Large intestine (tissue), 12 donors: ENCODE measurements at places on chromosomes 16 and 17. TPM values are rescaled to one million over a fixed set of nuclear protein-coding genes. Genes with fewer than 3 reads are reported as not detected.
A peak's percentile ranks its signal among the peaks of the same experiment; 100 is the strongest.

- no peak for DNase-seq
- peaks cover 11% of the 10 kb centered on the region for H3K4me1 ChIP-seq
- no peak overlapping the region for H3K27ac ChIP-seq
Observed at GRCh38 chr16:51407199-51407598, 256.1 kb upstream of the SALL1 start.

- H3K27me3 ChIP-seq, result no peaks in the 10 kb centered on the region
- peaks cover 45% of the 10 kb centered on the region for H3K4me1 ChIP-seq
- no peak overlapping the region for H3K4me3 ChIP-seq
Observed at GRCh38 chr17:17073030-17073564, 30.8 kb downstream of the MPRIP start.

- H3K4me1 ChIP-seq, result no peaks in the 10 kb centered on the region
- no peaks in the 10 kb centered on the region for H3K36me3 ChIP-seq
Observed at GRCh38 chr16:72604375-72604774, 432.4 kb upstream of the PMFBP1 start.

GRCh38 chr17:2894782-2895181, 98.5 kb downstream of the RAP1GAP2 start:
- H3K4me1 ChIP-seq, result peaks cover 33% of the 10 kb centered on the region
- no peaks in the 10 kb centered on the region for H3K36me3 ChIP-seq
- H3K27ac ChIP-seq, result peak overlapping the region; percentile 81
- DNase-seq, result peak; percentile 88
- peak overlapping the region; percentile 30 for H3K4me3 ChIP-seq
- H3K27me3 ChIP-seq, result no peaks in the 10 kb centered on the region

GRCh38 chr17:1055751-1056645, 59.1 kb downstream of the TIMM22 start:
- no peak overlapping the region for H3K27ac ChIP-seq
- no peak overlapping the region for H3K4me3 ChIP-seq
- DNase-seq, result no peak
- no peaks in the 10 kb centered on the region for H3K4me1 ChIP-seq

- H3K4me3 ChIP-seq, result no peak overlapping the region
- no peak overlapping the region for H3K27ac ChIP-seq
- H3K4me1 ChIP-seq, result no peaks in the 10 kb centered on the region
- no peaks in the 10 kb centered on the region for H3K36me3 ChIP-seq
Observed at GRCh38 chr16:49415083-49415482, 41.5 kb downstream of the C16orf78 start.

GRCh38 chr17:39954876-39955275, 7.9 kb upstream of the GSDMA start:
- H3K27me3 ChIP-seq, result no peaks in the 10 kb centered on the region
- no peak overlapping the region for H3K27ac ChIP-seq
- no peaks in the 10 kb centered on the region for H3K36me3 ChIP-seq
- H3K4me1 ChIP-seq, result peaks cover 7% of the 10 kb centered on the region
- DNase-seq, result no peak
- H3K4me3 ChIP-seq, result no peak overlapping the region

DNA sequence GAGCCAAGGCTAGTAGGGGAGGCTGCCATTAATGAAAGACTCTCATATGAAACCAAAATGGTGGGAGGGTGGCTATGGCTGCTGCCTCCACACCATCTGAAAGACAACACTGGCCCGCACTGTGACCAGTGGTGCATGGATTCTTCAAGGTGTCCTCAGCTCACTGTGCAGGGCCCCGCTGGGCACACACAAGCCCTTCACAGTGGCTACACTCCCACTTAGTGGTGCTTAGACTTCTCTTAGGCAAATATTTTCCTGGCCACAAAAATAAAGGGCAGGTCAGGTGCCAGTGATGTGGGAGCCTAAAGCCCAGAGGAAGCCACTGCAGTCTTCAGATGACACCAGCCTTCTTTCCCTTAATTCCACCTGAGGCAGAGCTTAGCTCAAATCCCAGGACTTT, 38.1 kb upstream of the IRX3 start:
- no peak overlapping the region for H3K4me3 ChIP-seq
- DNase-seq, result no peak
- H3K27ac ChIP-seq, result no peak overlapping the region
- peaks cover 21% of the 10 kb centered on the region for H3K27me3 ChIP-seq

DNA sequence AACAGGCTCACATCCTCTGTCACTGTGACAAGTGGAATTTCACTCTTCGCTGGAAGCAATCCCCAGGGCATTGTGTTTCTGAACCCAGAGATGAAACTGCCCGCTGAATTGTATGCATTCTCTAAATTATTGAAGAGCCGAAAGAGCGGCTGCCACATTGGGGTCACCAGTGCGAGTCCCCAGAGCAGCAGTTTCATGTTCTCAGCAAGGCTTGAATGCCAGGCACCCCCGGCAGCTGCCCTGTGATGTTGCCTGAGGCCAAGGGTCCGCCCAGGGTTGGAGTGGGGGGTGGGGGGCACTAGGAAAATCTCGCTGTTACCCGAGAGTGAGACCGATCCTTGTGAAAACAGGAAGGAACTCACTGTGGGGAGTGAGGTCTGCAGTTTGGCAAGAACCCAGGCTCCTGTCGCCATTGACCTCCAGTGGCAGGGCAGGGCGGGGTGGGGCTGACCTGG, 20.7 kb upstream of the BCAR1 start:
- H3K27ac ChIP-seq, result no peak overlapping the region
- DNase-seq, result no peak
- H3K4me3 ChIP-seq, result no peak overlapping the region
- H3K27me3 ChIP-seq, result no peaks in the 10 kb centered on the region

DNA sequence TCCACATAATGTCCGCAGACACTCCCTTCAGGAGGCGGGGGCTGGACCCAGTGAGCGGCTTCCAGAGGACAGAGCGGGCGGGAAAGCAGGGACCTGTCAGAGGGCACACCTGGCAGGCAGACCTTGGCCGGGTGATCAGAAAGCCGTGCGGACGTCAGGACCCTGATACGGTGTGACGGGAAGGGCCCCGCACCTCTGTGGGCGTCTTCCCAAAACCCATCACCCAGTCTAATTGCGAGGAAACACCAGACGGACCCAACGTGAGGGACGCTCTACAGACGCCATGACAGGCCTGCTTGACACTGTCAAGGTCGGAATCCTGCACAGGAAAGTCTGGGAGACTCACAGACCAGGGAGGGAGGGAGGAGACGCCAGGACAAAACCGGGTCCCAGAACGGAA, 8.4 kb downstream of the LMF1 start:
- H3K4me3 ChIP-seq, result no peak overlapping the region
- H3K27ac ChIP-seq, result no peak overlapping the region
- H3K36me3 ChIP-seq, result peaks cover 9% of the 10 kb centered on the region
- no peaks in the 10 kb centered on the region for H3K27me3 ChIP-seq
- no peaks in the 10 kb centered on the region for H3K4me1 ChIP-seq

DNA sequence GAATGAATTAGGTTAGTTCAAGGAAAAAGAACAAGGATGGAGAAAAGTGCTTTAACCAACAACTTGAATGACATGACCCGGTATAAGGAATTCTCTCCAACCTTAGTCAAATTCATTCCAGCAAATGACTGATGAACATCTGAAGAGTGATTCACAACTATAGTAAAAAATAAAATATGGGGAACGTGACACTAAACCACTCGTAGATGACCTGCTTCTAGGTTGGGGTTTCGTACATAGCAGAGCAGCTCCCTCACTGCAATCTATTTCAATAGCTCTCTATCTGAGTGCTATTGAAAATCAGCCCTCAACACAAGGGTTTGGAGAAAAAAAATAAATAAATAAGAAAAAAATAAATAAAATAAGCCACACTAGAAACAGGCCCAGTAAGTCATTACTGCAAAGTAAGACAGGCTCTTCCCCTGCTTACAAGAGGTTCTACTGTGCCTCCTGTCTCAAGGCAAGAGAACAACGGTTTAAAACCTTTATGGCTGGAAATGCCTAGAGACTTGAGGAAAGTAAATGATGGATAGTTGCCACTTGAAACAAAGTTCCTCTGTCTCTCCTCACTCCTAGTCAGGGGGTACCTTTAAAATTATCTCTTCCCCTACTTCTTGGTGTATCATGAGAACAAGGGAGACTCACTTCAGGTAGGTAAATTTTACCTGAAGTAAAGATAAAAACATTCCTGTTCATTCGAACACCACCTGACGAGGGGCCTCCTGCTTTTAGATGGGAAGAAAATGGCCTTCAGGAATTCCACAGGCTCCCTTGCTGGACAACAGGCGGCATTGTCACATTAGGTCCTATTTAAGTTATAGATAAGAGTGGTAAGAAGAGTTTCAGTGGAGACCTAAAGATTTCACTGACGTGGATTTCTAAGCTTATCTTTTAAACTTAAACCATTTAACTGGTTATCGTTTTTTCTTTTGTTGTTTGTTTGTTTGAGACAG, 20.5 kb downstream of the COG7 start:
- H3K36me3 ChIP-seq, result peaks cover 47% of the 10 kb centered on the region
- DNase-seq, result no peak

- peaks cover 28% of the 10 kb centered on the region for H3K4me1 ChIP-seq
- peak overlapping the region; percentile 76 for H3K4me3 ChIP-seq
- H3K27me3 ChIP-seq, result peaks cover 9% of the 10 kb centered on the region
Observed at GRCh38 chr16:85902366-85903155, 3.6 kb downstream of the IRF8 start.

DNA sequence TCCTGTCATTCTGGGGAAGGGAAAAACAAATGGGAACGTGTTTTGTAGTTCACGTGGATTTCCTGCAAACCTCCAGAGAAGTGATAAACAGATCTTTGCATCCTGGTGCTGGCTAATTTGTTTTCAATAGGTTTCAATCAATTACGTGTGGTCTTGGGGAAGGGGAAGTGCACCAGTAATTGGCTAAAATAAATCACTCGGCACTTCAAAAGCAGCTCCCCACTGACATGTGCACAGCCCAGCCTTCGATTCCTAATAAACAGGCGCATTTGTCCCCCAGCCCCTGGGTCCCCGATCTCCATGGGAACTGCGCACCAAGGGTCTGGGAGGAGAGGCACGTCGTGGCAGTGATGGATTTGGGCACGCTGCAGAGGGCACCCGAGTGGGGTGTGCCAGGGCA, 112.9 kb upstream of the GSE1 start:
- peaks cover 3% of the 10 kb centered on the region for H3K36me3 ChIP-seq
- no peaks in the 10 kb centered on the region for H3K4me1 ChIP-seq
- no peaks in the 10 kb centered on the region for H3K27me3 ChIP-seq

DNA sequence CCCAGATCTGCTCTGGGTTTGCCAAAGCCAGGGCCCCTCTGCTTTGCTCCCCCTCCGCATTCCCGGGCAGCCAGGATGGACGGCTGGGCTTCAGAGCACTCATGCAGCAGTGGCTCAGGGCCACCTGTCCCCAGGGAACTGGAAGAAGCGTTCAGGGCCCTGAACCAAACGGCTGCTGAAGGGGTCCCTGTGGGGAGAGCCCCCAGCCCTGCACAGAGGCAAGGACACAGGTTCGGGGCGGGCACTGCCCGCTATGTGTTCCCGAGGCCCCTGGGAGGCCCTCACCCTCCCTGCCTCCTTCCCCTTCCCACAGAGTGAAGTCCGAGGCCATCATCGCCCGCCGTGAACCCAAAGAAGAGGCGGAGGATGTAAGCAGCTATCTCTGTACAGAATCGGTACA, 10.4 kb downstream of the NME3 start:
- H3K4me1 ChIP-seq, result peaks cover 12% of the 10 kb centered on the region
- H3K27ac ChIP-seq, result no peak overlapping the region
- DNase-seq, result no peak
- H3K36me3 ChIP-seq, result peaks cover 48% of the 10 kb centered on the region

DNA sequence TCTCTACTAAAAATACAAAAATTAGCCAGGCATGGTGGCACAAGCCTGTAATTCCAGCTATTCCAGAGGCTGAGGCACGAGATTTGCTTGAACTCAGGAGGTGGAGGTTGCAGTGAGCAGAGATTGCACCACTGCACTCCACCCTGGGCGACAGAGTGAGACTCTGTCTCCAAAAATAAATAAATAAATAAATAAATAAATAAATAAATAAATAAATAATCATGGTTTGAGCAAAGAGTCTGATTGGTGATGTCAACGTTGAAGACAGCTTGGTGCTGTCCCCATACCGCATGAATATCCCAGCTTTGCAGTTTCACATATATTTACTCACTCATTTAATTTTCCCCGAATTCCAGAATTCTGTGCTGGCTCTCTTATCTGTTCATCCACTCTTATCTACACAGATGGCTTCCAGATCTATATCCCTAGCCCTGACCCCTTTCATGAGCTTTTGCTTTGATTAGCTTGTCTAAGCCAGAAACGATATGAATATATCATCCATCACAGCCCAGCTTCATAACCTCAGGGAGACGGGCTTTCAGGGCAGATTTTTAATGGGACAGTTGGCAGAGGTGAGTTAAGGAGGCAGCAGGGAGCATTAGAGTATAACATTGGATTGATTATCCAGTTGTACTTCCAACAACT, 91.0 kb downstream of the SPACA3 start:
- no peaks in the 10 kb centered on the region for H3K4me1 ChIP-seq
- H3K27ac ChIP-seq, result no peak overlapping the region
- no peaks in the 10 kb centered on the region for H3K27me3 ChIP-seq
- no peak overlapping the region for H3K4me3 ChIP-seq
- DNase-seq, result no peak
- H3K36me3 ChIP-seq, result peaks cover 7% of the 10 kb centered on the region

- no peak for DNase-seq
- H3K4me3 ChIP-seq, result no peak overlapping the region
- H3K36me3 ChIP-seq, result no peaks in the 10 kb centered on the region
- no peak overlapping the region for H3K27ac ChIP-seq
- no peaks in the 10 kb centered on the region for H3K27me3 ChIP-seq
Observed at GRCh38 chr16:6827267-6827666, 505.4 kb upstream of the RBFOX1 start.

GRCh38 chr17:16075949-16076348, 76.3 kb downstream of the TTC19 start:
- no peaks in the 10 kb centered on the region for H3K4me1 ChIP-seq
- DNase-seq, result no peak
- H3K27me3 ChIP-seq, result no peaks in the 10 kb centered on the region
- H3K36me3 ChIP-seq, result peaks cover 65% of the 10 kb centered on the region
- no peak overlapping the region for H3K4me3 ChIP-seq
- no peak overlapping the region for H3K27ac ChIP-seq

- peaks cover 37% of the 10 kb centered on the region for H3K4me1 ChIP-seq
- H3K4me3 ChIP-seq, result peak overlapping the region; percentile 67
- peak overlapping the region; percentile 93 for H3K27ac ChIP-seq
- peaks cover 36% of the 10 kb centered on the region for H3K36me3 ChIP-seq
Observed at GRCh38 chr17:7856011-7856810, 1.1 kb downstream of the NAA38 start.

- DNase-seq, result peak; percentile 36
- H3K27ac ChIP-seq, result peak overlapping the region; percentile 6
- peaks cover 25% of the 10 kb centered on the region for H3K27me3 ChIP-seq
- H3K36me3 ChIP-seq, result no peaks in the 10 kb centered on the region
Observed at GRCh38 chr16:46885960-46886763, 2.0 kb downstream of the GPT2 start.

- peaks cover 10% of the 10 kb centered on the region for H3K4me1 ChIP-seq
- no peak overlapping the region for H3K27ac ChIP-seq
- H3K27me3 ChIP-seq, result no peaks in the 10 kb centered on the region
- H3K4me3 ChIP-seq, result no peak overlapping the region
- DNase-seq, result no peak
- H3K36me3 ChIP-seq, result peaks cover 8% of the 10 kb centered on the region
Observed at GRCh38 chr16:3824121-3824795, 56.3 kb downstream of the CREBBP start.

The TAT gene
- 0.22 TPM for polyA plus RNA-seq

The ALDH3A1 gene
- 1.6 TPM for polyA plus RNA-seq

The NTHL1 gene
- polyA plus RNA-seq, result 15.6 TPM

The TRPV3 gene
- polyA plus RNA-seq, result 15.0 TPM

The SLC22A31 gene
- 8.8 TPM for polyA plus RNA-seq

The ADAP2 gene
- 4.9 TPM for polyA plus RNA-seq

The SNX20 gene
- 2.1 TPM for polyA plus RNA-seq

The LRRC37A3 gene
- polyA plus RNA-seq, result 9.2 TPM

The TNFRSF17 gene
- polyA plus RNA-seq, result not detected

The EFTUD2 gene
- polyA plus RNA-seq, result 67.8 TPM

The HEATR9 gene
- 0.03 TPM for polyA plus RNA-seq

The MPV17L gene
- polyA plus RNA-seq, result 3.2 TPM

The B3GNT9 gene
- polyA plus RNA-seq, result 5.5 TPM
